ENCODE measurements at places on chromosomes 6 and 20. TPM values are rescaled to one million over a fixed set of nuclear protein-coding genes. Genes with fewer than 3 reads are reported as not detected.
A peak's percentile ranks its signal among the peaks of the same experiment; 100 is the strongest.

- peak; percentile 89 for DNase-seq
Measured at GRCh38 chr6:169075211-169075914, 178.3 kb downstream of the THBS2 start.

The DPPA5 gene
- total RNA-seq = not detected

DNA sequence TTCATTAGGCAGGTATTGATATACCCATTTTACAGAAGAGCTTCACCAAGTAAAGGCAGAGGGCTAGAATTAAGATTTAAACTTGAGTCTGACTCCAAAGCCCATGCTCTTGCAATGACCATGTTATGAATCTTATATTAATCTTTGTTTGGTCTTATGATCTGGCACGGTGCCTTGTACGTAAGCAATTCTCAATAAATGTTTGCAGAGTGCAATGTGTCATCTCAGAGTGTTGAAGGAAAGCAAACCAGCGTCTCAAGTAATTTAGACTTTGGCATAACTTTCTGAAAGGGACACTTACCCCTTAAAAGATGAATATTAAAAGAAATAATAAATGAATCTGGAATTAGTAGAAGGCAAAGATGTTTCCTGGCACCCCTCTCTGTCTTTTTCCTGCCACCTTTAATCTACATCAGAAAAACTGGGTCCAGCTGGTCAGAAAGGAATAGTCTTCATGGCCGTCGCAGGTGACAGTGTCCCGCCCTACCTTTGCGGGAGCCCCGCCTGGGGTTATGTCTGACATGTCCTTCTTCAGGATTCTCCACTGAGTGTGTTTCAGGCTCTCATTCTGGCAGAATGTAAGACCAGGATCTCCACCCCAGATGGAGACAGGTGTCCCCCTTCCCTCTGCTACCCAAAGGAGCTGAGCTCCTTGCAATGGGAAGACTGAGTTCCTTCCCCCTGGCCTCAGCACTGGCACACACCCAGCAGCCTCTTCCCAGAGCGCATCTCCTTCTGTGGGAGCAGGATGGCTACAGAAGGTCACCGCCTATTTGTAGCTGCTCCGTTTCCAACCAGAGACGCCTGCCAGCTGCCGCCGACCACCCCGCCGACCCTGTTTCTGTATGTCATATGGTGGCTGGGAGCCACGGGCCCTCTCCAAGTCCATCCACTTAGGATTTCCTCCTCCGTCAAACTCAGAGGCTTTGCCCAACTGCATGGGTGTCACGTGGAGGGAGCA lies 266.3 kb upstream of the ECI2 start:
- peak; percentile 37 for DNase-seq

The SMPDL3A gene
- total RNA-seq = 13.4 TPM

- no peak for DNase-seq
Measured at GRCh38 chr6:143264379-143264778, 186.1 kb downstream of the ADAT2 start.

DNA sequence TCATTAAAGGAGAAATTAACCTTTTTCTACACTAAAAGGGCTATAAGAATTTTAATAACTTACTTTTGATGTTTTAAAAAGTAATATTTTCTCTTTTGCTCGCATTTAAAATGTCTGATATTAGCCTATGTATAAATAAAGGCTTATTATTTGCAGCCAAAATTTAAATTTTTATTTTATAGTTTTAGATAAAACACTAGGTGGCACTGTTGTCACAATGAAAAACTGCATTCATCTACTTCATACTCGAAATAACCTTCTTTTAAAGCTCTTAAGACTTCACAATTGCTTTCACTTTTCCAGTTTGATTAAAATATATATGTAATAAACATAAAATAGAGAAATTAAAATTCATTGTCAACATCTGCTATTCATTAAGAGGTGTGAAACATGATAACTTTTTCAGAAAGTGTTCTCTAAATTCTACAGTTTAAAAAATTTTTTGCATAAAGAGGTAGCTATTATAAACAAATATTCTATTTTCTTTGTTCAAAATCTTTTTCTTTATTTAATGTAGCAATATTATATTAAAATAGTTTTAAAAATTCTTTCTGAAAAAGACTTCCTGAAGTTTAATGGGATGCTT lies 78.8 kb upstream of the DEFB112 start:
- peak; percentile 50 for DNase-seq

GRCh38 chr6:134105940-134106339 lies 53.5 kb upstream of the SLC2A12 start:
- DNase-seq = no peak

The ARHGAP40 gene
- not detected for total RNA-seq

The BPIFA3 gene
- not detected for total RNA-seq

DNA sequence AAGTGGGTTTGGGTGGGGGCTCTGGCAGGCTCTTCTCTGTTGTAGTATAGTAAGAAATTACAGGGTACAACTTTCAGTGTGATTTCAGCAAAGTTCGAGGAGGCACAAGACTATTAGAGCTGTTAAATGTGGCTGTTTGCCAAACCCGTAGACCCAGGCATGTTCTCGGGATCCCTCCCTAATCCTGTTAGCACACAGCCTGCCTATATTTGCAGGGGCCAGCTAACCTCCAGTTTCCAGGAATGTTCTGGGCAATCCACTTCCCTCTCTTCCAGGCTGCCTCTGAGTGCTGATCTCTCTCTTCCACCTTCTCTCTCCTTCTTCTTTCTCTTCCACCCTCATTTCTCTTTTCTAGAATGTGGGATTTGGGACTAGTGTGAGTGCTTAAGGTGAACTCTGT lies 34.8 kb upstream of the ZFP64 start:
- DNase-seq = no peak

The NNAT gene
- not detected for total RNA-seq

The SLC35F1 gene
- total RNA-seq = not detected

DNA sequence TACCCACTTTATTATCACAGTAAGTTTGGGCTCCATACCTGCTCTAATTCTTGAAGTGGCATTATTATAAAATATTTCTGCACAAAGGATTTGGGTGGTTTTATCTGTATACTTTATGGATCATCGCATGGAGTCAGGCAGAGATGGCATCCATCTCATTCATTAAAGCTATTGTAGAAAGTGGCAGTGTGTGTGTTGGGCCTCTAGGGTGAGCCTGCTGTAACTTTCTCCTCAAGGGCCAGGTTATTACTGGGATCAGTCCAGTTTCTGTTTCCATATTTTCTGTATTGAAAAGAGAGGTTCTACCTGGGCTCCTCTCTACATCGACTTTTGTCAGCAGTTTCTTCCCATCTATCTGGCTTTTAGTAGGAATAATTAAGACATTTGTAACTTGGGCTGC lies 511.1 kb downstream of the MMUT start:
- DNase-seq = no peak
